ENCODE measurements at places on chromosomes 2 and 18.

GRCh38 chr2:107430596-107431266, 396.0 kb upstream of the RGPD4 start:
- no peak for DNase-seq

DNA sequence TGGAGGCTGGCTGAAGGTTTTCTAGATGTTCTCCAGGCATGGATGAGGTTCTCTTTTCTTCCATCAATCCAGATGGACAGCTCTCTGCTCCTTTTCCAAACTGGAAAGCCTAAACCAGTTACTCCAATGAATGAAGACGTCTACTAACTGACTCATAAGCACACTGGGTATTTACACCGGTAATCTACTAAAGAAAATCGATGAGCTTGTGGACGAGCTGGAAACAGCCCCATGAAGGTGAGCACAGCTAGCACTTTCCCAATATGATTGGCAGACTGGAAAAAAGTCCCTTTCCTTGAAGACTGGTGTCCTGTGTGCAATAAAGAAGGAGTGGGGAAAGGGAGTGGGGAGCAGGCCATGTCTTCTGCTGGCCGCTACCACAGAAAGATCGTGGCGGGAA, 84.0 kb downstream of the ACTR2 start:
- DNase-seq = no peak

DNA sequence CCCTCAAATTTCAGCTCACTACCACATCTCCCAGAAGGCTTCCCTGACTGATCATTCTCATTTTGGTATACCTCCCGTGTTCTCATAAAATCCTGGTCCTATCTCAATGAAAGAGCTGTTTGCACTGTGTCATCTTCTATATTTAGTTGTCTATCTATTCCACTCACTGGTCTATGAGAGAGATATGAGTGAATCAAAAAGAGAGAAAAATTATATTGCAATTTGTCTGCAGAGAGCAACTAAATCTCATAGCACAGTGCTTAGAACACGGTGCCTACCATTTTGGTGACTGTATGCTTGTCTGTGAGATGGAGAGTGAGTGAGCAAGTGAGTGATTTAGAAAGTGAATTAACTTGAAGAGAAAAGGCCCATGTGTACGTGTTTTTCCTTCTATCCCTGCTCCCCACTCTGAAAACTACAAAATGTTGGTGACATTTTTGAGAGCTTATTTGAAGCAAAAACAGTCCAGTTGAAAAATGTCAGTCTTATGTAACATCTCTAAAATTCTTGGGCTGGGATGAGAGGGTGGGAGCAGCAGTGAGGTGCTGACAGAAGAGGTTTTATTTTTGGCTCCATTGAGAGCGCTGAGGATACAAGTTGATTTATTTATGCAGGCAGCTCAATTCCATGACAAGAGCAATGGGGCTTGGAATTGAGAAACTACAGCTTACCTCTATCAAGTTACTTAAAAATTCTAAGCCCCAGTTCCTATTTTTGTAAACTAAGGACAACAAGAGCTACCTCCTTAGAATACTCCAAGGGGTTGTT, 373.5 kb upstream of the CHST9 start:
- DNase-seq = no peak

GRCh38 chr2:154425994-154426393, 272.5 kb upstream of the KCNJ3 start:
- no peak for DNase-seq

All from RWPE1 (cell line).